ENCODE measurements at places on chromosomes 6 and 20. TPM values are rescaled to one million over a fixed set of nuclear protein-coding genes. Genes with fewer than 3 reads are reported as not detected.

Gene ZFP57
- total RNA-seq = not detected

DNA sequence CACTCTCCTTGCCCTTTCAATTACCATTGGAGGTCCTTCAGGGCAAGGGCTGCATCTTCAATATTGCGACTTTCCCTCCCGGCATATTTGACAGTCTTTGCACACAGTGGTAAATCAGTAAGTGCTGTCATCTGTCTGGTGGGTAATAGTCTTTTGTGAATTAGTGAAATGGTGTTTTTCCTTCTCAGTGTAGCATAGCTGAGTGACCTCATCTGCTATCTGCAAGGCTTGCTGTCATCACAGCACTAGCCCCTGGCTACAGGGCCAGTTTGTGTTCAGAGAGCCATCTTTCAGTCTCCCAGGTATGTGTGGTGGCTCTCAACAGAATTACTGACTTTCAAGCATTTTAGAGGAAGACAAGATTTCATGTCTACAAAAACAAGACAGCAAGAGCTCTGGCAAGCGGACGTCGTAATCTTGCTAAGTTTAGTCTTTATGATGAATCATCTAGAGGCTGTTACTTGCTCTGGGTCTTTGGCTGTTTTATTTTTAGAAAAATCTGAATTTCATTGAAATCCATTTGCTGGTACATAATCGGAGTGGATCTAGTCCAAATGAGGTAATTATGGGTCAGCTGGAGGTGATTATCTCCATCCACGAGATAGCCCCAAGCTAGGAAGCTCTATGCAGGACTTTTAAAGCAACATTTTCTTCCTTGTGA, 528.9 kb downstream of the EPM2A start:
- DNase-seq = no peak

- DNase-seq = no peak
Measured at GRCh38 chr20:14538433-14538832, 201.0 kb upstream of the FLRT3 start.

GRCh38 chr6:7201732-7202541, 94.2 kb downstream of the RREB1 start:
- no peak for DNase-seq

DNA sequence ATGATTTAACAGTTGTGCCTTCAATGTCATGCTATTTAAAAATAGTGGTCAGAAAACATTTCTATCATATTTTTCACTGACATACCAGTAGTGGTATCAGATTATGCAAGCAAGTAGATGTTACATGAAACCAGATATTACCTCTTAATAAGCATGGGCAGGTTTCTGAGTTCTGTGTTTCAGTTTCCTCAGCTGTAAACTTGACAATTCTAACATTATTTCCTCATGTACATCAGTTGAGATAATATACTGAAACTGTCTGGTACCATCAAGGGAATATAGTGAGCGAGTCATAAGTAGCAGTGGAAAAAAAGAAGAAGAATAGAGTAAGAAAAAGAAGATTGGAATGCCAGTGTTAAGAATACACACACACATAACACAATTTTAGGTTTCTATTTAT, 477.9 kb upstream of the MANEA start:
- DNase-seq = no peak

- peak; percentile 49 for DNase-seq
Measured at GRCh38 chr6:154246723-154247118, 109.9 kb downstream of the IPCEF1 start.

- no peak for DNase-seq
Measured at GRCh38 chr6:16689788-16690607, 71.3 kb downstream of the ATXN1 start.

Gene BTBD3
- 152 TPM for total RNA-seq

DNA sequence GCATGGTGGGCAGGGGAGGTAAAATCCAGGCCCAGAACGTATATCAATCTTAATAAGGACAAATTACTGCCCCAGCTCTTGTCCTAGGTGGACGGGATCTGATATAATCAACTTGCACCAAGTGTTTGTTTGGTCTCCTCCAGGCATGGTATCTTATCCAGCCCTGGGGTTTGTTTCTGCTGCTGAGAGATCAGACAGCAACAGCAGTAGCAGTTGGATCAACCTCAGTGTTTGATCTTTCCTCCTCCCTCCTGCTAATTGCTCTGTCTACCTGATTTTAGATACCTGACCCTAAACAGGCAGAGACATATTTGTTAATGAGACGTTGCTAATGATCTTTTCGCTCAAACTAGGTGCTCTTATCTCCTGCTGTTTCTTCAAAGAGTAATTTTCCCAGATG, 100.4 kb upstream of the BACH2 start:
- DNase-seq = no peak

DNA sequence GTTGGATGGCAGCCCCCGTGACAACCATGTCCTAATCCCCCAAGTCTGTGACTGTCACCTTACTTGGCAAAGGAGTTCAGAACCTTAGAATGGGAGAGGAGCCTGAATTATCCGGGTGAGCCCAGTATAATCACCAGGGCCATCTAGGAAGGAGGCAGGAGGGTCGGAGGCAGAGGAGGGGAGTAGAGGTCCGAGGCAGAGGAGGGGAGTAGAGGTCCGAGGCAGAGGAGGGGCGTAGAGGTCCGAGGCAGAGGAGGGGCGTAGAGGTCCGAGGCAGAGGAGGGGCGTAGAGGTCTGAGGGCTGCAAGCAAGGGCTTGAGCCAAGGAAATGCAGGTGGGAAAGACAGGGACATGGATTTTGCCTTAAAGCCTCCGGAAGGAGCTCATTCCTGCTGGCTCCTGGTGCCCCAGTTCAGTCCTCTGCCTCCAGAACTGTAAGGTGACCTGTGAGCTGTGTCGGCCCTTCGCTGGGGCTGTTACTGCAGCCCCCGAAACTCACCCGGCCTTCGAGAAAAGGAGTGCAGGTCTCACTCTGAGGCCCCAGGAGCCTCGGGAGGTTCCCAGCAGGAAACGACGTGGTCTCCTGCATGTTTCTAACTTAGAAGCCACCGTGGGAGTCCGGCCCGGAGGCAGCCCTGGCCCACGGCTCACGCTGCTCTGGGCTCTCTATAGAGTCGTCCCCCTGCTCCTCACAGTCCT, 20.0 kb upstream of the SLCO4A1 start:
- DNase-seq = no peak

- DNase-seq = no peak
Measured at GRCh38 chr6:161270116-161270515, 3.7 kb downstream of the AGPAT4 start.

DNA sequence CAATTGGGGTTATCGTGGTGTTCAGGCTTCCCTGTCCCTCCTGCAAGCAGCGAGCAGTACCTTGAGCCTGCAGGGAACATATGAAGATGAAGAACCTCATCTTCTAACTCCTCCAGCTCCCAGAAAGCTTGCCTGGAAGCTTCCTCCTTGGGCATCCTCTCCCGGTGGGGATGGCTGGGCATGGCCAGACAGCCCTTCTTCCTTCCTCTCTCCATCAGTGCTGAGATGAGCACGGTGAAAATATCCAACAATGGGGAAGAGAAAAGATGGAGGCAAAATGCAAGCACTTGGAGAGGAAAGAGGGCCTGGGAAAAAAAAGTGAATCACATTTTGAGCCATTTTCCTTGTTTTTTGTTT, 107.7 kb upstream of the FOXA2 start:
- no peak for DNase-seq

DNA sequence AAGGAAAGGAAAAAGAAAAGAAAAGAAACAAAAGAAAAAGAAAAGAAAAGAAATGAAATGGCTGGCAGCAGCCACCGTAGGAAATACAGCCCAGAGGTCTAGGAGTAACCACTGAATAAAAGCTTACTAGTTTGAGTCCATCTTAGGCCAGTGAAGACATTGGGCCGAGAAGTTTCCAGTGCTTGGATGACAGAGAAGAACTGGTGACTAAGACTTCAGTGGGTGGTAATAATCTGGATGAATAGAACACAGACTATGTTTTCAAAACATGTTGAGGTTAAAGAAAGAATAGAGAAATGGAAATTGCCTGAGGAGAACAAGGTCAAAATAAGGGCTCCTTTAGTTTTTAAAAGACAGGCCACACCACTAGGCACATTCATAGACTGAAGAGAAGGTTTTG, 198.8 kb downstream of the ATXN1 start:
- DNase-seq = no peak

Gene ULBP2
- total RNA-seq = 0.55 TPM

GRCh38 chr20:32447136-32448027, 89.3 kb downstream of the ASXL1 start:
- no peak for DNase-seq

GRCh38 chr6:90816764-90817163, 229.9 kb upstream of the MAP3K7 start:
- no peak for DNase-seq

Measured in spinal cord (tissue), 10 donors.